Coronary artery (tissue), 2 donors: ENCODE measurements at places on chromosomes 3 and 15.

GRCh38 chr15:93239591-93239990 is 150.6 kb upstream of the RGMA start:
- no peak for DNase-seq

- DNase-seq: no peak
These were observed 17.5 kb upstream of the PPIB start for GRCh38 chr15:64180235-64180824.

DNA sequence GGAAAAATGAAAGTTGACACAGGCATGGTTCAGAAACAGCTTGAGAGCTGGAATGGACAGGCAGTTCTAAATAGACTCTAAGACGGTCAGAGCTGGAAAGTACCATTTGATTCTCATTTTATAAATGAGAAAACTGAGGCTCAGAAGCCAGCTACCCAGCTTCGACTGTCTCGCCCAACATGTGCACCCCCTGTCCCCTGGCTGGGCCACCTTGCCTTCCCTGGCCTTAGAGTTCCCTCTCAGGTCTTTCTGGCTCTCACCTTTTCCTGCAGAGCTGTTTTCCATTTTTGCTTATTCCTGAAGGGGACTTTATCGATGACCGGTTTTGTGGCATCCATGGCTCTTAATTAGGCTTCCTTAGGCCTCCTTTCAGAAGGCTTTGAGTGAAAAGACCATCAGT is 17.3 kb upstream of the DOCK3 start:
- peak; percentile 8 for DNase-seq

GRCh38 chr3:5001135-5001534 is 21.9 kb downstream of the BHLHE40 start:
- no peak for DNase-seq

GRCh38 chr3:197613199-197613598 is 57.4 kb upstream of the BDH1 start:
- no peak for DNase-seq

- no peak for DNase-seq
These were observed 19.5 kb downstream of the LRIG1 start for GRCh38 chr3:66481071-66482017.

DNA sequence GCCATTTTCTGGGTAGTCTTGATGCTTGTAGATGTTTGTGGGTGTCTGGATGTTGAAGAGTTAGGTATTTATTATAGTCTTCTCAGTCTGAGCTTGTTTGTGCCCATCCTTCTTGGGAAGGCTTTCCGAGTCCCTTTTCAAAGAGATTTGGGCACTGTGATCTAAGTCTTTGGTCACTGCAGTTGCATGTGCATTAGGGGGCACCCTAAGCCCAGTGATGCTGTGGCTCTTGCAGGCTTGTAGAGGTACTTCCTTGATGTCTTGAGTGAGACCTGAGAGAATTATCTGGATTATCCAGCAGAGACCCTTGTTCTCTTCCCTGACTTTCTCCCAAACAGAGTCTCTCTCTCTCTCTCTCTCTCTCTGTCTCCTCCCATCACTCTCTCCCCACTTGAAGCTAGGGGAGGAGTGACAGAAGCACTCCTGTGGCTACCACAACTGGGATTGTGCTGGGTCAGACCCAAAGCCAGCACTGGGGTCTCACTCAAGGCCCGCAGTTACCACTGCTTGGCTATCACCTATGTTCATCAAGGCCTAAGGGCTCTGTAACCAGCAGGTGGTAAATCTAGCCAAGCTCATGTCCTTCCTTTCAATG is 68.5 kb downstream of the TMCO5A start:
- peak; percentile 72 for DNase-seq

GRCh38 chr3:38988955-38989354 is 62.8 kb downstream of the SCN11A start:
- no peak for DNase-seq

- no peak for DNase-seq
These were observed 336.5 kb downstream of the LPP start for GRCh38 chr3:188490416-188490815.

- DNase-seq: no peak
These were observed 9.7 kb upstream of the SLMAP start for GRCh38 chr3:57746156-57747010.
